ENCODE measurements at places on chromosomes 1 and 21. TPM values are rescaled to one million over a fixed set of nuclear protein-coding genes. Genes with fewer than 3 reads are reported as not detected.
A peak's percentile ranks its signal among the peaks of the same experiment; 100 is the strongest.

- no peak for DNase-seq
Measured at GRCh38 chr21:40997831-40998230, 150.9 kb upstream of the DSCAM start.

DNA sequence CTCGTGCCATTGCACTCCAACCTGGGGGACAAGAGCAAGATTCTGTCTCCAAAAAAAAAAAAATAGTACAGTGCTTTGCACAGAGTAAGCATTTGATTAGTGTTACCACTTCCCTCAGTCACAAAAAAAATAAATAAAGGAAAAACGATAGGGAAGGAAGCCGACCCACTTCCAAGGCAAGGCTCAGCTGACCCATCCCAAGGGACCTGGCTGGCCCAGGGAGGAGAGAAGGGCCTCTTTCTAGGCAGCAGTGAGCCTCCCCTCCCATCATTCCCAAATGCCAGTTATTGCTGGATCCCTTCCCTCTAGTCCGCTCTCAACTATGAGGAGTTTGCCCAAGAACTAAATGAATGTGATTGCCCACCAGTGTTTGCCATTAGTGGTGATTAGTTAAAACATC lies 77.8 kb downstream of the TMEM53 start:
- no peak for DNase-seq

DNA sequence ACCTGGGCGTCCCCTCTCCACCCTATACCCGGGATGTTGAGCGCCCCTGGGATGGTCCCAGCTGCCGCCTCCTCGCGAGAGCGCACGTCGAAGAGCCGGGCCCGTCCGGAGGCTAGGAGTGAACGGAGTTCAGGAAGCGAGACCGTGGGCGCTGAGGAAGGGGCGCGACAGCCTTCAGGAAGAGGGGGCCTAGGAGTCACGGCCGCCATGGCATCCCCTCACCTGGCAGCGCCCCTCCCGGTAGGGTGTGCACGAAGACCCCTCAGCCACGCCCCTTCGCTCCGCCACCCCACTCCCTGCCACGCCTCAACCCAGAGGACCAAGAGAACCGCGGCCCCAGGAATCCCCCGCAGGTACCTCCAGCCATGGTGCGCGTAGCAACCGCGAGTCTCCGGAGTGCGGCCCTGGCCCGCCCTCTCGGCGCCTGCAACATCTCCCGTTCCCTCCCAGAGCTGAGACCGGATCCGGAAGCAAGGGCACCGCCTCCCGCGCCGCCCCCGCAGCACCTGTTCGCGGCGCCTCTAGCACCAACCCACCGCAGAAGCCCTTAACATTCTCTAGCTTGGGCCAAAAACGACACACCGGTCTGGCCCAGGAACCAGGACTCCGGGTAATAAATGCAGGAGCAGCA lies at the start of gene TSTD1:
TSS of gene TSTD1 (minus strand) at position 442 of the 631 bp plus-strand sequence. CDS start at position 367, 75 bp downstream.
- peak; percentile 85 for DNase-seq

The PTAFR gene
- total RNA-seq = 2.7 TPM

The RHBDL2 gene
- 0.14 TPM for total RNA-seq

The HTR6 gene
- not detected for total RNA-seq

DNA sequence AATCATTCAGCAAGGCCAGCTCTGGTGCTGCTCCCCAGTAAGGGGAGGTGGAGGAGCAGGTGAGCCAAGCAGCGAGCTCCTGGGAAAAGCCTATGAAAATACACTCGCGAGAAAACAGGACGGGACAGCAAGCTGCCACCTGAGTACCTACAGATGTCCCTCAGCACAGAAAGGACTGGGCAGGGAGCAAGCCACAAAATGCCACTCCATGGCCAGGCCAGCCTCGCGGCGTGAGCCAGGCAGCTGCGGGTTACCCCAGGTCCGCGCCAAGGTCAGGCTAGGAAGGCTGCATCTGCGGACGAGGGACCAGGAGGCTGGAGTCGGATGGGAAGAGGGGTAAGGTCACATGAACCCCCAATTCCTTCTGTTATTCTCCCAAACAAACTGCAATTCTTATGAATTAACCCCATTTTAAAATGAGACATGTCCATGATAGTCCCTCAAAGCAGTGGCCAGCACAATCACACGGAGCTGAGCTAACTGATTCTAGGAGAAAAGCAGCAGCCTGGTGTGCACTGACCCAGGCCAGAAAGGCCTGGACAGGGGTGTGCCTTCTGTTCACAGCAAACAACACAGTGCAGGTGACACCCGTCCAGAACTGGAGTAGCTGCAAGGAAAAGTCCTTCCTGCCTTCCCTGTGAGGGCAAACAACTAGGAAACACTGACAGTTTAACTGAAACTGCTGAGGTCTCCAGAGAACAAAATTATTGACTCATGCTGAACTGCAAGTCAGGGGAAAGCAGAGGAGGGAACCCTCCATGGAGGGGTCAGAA lies 26.5 kb downstream of the PARP1 start:
- no peak for DNase-seq

The DNASE2B gene
- total RNA-seq = not detected

DNA sequence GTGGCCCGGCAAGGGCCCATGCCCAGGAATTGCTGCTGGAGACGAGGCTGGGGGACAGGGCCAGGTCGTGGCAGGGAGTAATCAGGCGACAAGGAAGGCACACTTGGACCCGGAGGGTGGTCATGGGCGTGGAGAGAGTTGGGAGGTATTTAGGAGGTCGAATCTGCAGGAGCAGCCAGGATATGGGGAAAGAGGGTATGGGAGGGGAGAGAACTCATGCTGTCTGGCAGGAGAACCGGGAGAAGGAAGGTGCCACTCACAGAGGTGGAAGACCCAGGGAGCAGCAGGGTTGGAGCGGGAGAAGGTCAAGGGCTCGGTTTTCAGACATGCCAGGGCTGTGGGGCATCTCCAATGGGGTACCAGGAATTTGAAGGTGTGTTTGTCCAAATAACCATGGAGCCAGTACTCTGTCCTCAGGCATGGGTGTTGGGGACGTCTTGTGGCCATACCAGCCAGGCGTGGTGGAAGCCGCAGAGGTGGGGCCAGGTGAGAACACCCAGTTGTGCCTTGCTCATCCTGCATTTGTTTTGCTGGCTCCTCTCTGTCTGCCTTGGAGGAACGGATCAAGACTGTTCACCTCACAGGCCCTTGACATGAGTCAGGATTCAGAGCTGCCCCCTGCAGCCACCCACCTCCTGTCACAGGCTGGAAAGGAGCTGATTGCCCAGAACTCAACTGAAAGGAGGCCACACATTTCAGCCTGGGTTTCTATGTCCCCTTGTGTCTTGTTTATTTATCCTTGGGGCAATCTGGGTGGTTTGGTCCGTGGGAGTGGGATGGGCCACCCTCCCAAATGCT lies 111.6 kb downstream of the SPSB1 start:
- DNase-seq = no peak

The TAGLN2 gene
- 143 TPM for total RNA-seq

GRCh38 chr21:36608897-36609225 lies 90.1 kb upstream of the SIM2 start:
- DNase-seq = no peak

The TMEM200B gene
- total RNA-seq = 2.1 TPM

- no peak for DNase-seq
Measured at GRCh38 chr1:80536461-80536860, 1264.3 kb upstream of the ADGRL2 start.

The SPRR5 gene
- total RNA-seq = not detected

DNA sequence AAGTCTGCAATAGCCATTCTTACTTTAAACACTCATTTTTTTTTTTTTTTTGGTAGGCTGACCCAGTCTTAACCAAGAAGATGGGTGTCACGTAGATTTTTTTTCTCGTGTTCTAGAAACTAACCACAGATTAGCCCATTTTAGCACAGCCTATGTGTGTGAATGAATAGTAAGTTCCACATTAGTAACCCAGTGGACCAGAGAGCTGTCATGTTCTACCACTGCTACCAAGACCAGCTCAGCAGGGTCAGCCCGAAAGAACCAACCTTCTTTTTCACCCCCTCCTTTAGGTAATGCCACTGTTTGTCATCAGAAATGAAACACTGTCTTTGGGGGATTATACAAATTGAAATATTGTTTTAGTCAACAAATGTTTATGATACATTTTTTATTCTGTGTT lies 221.1 kb upstream of the PLXNA2 start:
- DNase-seq = no peak

DNA sequence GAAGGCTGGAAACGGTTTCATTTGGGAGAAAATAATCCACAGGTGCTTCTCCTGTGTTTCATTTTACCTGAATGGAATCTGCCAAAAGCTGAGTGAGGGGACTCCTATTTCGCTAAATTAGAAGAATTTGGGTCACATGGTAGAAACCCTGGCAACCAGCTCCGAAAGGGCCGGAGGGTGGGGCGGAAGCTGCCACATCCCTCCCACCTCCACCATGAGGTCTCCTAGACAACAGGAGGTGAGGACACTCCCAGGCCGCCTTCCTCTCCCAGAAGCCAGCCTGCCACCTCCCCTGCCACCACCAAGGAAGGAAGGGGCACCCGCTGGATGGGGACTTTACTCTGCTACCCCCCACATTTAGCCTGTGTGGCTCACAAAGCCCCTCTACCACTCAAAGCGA lies 199.9 kb upstream of the ZC3H12A start:
- no peak for DNase-seq

The CIART gene
- 12.8 TPM for total RNA-seq

The THEM4 gene
- total RNA-seq = 16.3 TPM

GRCh38 chr21:32427958-32428623 lies 15.6 kb downstream of the EVA1C start:
- DNase-seq = no peak

DNA sequence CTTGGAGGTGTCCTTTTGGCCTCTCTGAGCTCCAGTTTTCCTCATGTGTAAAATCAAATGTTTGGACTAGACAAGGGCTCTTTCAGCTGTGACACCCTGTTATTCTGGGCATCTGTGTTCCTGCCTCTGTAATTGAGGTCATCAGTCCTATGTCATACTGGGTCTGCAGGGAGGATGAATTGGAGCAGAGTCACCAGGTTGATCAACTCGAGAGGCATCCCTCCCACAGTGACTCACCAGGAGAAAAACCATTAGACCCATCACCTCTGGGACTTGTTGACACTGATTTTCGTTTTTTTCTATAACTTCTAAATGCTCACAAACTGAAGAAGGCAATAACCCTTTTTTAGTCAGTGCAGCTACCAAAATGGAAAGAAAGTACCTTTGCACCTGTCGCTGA lies 82.2 kb downstream of the ST6GALNAC5 start:
- no peak for DNase-seq

The RPS6KA1 gene
- total RNA-seq = 6.9 TPM

The LCE1F gene
- not detected for total RNA-seq

DNA sequence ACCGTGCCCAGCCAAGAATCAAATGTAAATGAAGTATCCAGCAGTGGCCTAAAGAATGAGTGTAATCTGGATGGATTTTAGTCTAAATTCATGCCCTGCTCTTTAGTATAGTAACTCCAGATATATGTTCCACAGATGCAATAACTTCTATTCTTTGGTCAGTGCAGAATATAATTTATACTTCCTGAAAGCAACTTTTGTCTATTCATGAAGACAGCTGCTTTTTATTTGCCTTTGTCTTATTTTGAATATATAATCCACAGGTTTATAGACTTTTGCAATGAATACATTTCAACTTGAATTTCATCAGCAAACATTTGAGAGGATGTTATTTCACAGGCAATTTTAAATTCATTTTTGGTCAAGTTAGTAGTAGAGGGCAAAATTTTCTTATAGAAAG lies 54.4 kb downstream of the CDC42BPA start:
- no peak for DNase-seq

DNA sequence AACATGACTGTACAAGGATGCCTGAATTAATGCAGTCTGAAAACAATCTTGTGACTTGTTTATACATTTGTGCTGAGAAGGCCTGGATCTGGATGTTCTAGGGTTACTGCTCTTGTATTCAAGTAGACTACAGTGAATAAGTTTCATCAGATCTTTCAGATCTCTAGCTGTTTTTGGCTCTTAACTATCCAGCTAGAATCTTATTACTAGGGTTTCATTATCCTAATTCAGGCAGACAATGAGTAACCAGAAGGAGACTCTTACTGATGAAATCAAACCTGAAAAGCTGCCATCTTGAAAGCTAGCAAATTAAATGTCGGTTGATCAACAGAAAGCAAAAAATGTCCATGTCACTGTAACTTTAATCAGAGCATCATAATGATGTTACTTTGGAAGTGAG lies 112.5 kb upstream of the KCNK2 start:
- DNase-seq = no peak

DNA sequence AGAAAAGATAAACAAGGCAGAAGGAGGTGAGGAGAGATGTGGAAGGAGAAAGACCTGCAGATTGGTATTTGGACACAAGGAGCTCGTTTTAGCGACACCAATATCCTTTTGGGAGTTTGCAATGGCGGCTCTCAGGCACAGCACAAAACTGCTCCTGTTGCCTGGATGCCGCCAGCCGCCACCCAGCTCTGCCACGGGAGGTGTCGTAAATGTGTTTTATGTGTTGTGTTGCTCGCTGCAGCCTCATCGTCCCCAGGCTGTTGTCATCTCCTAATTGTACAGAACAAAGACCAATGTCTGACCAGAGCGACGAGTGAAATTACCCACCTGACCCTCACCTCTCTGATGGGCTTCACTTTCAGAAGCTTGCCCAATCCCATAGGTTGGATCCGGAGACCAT lies 96.6 kb upstream of the ZNF281 start:
- no peak for DNase-seq

The RHD gene
- not detected for total RNA-seq

- DNase-seq = no peak
Measured at GRCh38 chr1:206816390-206817287, 44.3 kb upstream of the IL10 start.

DNA sequence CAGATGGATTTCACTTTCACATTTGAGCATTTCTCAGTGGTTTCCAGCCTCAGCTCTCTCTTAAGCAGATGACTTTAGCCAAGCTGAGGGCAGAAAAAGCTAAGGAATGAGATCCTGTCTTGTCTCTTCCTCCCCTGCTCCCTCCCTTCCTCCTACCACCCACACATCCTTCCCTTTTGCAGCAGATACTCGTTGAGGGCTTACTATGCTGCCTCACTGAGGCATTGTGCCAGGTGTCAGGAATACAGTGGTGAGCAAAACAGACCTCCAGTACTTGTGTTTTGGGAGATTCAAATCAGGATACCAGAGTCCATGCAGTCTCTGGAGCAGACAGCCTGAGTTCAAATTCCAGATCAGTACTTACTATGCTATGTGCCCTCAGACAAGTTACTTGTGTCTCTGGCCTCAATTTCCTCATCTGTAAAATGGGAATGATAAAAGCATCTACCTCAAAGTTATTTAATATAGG lies 43.2 kb downstream of the KIF26B start:
- DNase-seq = no peak

DNA sequence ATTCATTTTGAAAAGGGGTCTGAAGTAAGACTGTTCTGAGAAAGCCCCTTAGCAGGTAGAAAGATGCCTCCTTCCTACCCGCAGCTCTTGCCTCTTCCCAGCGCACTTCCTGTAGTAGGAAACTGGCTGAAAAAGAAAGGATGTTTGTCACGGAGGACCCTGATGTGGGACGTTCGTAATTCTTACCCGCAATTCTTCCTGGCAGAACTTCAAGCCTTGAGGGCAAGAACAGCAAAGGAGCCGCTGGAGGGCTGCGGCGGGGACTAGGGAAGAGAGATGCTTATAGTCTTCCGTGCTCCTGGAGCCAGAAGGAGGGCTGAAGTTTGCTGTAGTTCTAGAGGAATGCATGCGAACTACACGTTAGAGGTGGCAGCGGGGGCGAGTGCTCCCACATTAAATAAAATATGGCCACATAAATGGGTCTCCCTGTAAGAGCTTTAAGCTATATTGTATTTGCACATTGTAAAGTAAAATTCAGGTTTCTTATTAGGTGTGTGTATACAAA lies 6.3 kb downstream of the C1orf53 start:
- no peak for DNase-seq

- no peak for DNase-seq
Measured at GRCh38 chr1:67847466-67847865, 14.2 kb upstream of the GNG12 start.

The CA14 gene
- total RNA-seq = 14.4 TPM

GRCh38 chr1:197955486-197956394 lies 38.6 kb downstream of the LHX9 start:
- DNase-seq = no peak

The RXFP4 gene
- not detected for total RNA-seq
